ENCODE measurements at places on chromosomes 2 and 18.

DNA sequence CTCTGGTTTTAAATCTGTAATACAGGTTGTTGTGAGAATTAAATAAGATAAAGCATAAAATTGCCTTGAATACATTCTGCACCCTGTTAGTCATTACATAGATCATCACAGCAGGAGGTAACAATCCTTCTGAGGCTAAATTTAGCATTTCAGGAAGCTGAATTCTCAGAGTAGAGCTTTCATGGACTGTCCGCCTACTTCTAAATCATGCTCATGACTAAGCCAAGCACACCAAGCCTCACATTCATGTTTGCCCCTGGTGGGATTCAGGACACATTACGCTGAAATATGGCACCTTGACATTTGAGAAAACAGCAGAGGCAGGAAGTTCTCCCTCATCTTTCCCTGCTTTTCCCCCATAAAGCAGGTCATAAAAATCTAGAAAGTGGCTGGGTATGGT is 16.6 kb upstream of the PIK3C3 start:
- DNase-seq, result no peak

GRCh38 chr18:63831080-63831788 is 56.0 kb downstream of the SERPINB7 start:
- peak; percentile 30 for DNase-seq

GRCh38 chr18:48541747-48542400 is 3.0 kb downstream of the CTIF start:
- DNase-seq, result no peak

DNA sequence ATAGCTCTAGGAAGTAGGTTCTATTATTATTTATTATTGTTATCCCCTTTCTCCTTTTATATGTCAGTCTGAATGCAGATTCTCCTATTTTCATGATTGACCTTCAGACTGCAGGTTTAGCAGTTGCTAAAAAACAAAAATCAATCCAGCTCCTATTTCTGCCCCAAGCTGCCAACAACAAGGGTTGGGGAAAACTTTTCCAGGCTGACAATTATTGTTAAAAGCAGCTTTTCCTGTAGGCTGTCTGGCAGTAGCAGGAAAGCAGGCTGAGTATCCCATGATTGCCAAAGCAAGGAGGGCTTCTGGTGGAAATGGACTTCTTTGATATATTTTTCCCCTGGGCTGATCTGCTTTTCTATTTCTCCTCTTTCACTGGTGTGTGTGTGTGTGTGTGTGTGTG is 78.0 kb upstream of the CTLA4 start:
- DNase-seq, result no peak

- no peak for DNase-seq
Measured at GRCh38 chr2:50975546-50975945, 56.4 kb downstream of the NRXN1 start.

DNA sequence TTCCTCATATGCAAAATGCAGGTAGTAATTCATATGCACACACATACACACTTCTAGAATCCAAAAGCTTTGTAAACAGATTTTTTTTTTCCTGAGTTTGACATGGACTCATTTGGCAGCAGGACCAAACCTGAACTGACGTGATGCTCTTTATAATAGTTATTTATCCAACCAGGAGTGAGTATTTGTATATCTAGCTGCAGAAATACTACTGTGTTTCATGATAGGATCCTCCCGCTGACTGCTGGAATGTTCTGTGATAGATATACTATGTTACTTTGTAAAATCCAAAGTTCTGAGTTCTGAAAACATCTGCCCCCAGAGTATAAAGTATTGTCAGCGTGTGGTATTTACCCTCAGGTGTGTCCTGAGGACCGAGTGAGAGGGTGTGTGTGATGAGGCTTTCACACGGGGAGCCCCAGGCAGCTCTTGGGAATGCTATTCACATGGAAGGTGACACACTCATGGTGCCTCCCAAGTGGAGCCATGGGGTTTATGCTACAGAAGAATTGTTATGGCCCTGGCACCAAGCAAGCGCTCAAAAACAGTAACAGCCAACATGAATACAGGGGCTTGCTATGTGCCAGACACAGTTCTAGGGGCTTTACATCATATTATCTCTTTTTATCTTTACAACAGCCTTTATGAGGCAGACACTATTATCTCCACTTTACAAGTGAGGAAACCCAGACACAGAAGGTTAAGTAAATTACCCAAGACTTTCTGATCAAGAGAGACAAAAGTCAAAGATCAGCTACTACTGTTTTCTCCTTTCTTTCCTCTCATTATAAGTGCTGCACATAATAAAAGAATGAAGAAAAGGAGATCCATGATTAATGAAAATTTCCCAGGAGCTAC is 16.7 kb upstream of the TXNDC2 start:
- DNase-seq, result no peak

DNA sequence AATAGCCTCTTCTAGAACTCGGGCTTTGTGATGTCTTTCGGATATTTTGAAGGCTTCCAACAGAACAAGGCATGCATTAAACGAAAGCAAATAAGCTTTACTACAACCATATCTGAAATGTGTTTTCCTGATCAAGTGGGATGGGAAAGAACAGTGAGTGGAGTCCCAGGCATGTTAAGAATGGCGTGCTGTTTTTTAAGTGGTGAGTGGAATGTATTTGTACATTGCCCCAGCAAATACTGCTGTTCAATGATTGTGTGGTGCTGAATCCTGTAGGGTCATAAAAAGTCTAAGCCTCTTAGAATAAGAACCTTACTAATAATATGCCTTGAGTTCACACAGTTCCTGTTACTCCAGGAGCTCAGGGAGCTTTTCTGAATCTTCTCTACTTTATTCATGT is 52.5 kb downstream of the POMC start:
- no peak for DNase-seq

- no peak for DNase-seq
Measured at GRCh38 chr2:183035298-183035953, 2.8 kb downstream of the NCKAP1 start.

- no peak for DNase-seq
Measured at GRCh38 chr2:139403948-139404347, 623.8 kb upstream of the NXPH2 start.

GRCh38 chr2:71884303-71885042 is 263.2 kb downstream of the CYP26B1 start:
- no peak for DNase-seq

GRCh38 chr2:203669820-203670219 is 36.6 kb upstream of the CD28 start:
- DNase-seq, result no peak

- DNase-seq, result no peak
Measured at GRCh38 chr2:238915196-238915595, 67.3 kb downstream of the TWIST2 start.

DNA sequence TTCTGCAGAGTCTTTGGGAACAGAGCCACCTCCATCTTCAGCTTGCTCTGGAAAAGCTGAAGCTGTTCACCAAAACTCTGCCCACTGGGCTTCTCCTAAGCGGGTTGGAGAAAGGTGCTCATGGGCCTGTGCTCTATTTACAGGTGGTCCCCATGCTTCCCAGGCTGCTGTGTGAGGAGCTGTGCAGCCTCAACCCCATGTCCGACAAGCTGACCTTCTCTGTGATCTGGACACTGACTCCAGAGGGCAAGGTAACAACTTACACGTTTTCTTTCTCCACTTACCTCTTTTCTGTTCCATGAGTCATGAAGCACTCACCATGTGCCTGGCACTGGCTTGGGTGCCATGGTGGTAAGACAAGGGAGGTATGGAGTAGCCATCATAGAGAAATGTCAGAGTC is 129.5 kb upstream of the ALPP start:
- DNase-seq, result no peak

Data from HTR-8/SVneo (cell line).